ENCODE measurements at places on chromosomes 11 and 22.

DNA sequence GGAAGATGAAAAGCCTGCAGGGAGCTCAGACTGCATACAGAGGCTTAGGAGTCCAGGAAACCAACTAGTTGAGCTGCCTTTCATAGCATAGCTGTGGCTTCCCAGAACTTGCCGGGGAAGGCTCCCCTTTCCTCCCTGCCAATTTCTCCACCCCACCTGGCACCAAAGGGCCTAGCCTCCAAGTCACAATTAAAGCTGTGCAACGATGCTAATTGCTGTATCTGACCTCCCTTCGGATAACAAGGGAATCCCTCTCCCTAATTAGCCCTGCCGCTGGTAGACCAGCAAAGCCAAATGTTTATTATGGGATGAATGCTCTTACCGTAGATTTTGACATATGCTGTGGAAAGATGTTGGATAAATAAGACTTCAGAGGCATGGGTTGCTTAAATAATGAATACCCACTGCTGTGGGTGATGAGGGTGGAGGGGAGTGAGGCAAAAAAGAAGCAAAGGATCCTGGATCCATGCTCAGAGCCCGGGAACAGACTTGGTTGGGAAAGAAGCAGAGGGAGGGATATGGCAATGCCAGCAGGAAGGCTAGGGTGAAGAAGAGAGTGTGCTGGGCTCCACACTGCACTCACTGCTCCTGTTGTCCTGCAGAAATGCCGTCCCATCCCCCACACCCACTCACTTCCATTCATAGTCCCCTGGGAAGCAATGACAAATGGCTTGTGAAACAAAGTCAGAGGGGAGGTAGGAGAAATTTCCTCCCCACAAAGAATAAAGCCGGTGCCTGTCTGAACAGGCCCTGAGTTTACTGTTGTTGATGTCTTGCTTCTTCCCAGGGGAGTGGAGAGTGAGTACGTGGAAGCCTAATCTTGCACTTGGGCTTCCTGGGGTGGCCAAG is 608.1 kb upstream of the CADM1 start:
- DNase-seq: no peak

DNA sequence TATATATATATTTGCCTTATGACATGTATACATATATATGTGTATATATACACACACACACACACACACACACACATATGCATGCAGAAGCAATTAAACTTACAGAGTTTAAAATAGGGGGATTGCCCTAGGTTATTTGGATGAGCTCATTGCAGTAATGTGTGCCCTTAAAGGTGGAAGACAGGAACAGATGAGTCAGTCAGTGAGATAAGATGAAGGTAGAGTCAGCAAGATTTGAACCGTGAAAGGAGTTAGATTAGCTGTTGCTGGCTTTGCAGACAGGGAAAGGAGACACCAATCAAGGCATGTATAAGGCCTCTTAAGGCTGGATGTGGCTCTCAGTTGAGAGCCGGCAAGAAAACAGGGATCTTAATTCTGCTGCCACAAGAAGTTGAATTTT is 902.4 kb upstream of the RAG2 start:
- no peak for DNase-seq

GRCh38 chr11:79249295-79249993 is 191.4 kb downstream of the TENM4 start:
- DNase-seq: no peak

DNA sequence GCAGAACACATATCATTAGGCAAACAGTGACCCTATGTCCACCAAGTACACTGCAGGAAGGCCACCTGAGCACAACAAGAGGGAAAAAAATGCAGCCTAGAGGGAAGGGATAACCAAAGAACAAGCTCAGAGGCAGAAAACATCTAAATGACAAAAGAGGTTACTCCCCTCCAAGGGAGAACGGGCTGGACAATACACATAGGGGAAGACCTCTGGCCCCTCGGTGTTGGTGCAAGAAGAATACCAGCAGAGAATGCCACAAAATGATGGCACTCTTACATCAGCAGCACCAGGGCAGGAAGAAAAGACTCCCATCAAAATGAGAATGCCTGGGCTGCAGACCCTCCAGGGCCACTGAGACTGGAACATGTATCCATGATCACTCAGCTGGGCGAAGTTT is 66.6 kb upstream of the OPCML start:
- DNase-seq: no peak

- no peak for DNase-seq
Measured at GRCh38 chr11:64092761-64093136, 57.0 kb downstream of the FLRT1 start.

- no peak for DNase-seq
Measured at GRCh38 chr11:132960273-132961078, 571.8 kb downstream of the OPCML start.

DNA sequence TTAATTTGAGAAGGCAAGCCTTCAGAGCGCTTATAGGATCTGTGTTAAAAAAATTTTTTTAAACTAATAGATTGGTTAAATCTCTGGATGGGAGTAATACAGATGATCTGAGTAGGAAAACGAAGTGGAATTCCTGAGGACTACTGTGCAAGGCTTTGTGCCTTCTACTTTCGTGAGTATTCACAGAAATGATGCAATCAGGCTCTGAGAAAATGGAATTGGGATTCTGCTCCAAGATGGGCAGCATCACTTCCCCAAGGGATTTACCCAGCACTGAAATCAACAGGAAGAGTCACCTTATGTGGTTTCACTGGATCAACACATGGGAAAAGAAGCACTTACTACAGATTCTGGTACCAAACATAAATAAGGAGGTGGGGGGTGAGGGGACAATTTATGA is 12.5 kb downstream of the KMT5B start:
- DNase-seq: no peak

DNA sequence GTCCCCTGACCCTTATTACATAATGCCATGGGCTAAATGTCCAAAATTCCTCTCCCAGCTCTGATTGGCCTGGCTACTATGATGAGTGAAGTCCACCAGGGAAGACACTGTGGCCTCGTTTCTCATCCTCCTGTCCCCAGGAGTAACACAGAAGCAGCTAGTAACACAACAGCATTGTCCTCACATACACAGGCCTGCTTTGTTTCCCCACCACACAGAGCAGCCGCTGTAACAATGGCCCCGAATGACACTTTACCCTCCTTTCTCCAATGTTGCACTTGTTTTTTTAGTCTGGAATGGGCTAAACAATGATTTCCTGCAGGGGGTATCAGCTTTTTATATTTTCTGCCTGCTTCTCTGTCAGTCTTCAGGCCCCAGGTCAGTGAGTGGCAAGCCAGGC is at the start of gene PRR5L:
Gene PRR5L (plus strand): TSS at position 363 of the 400 bp plus-strand sequence. CDS start 104,834 bp downstream, outside the sequence.
- DNase-seq: no peak

- no peak for DNase-seq
Measured at GRCh38 chr11:43130616-43131015, 181.2 kb upstream of the API5 start.

DNA sequence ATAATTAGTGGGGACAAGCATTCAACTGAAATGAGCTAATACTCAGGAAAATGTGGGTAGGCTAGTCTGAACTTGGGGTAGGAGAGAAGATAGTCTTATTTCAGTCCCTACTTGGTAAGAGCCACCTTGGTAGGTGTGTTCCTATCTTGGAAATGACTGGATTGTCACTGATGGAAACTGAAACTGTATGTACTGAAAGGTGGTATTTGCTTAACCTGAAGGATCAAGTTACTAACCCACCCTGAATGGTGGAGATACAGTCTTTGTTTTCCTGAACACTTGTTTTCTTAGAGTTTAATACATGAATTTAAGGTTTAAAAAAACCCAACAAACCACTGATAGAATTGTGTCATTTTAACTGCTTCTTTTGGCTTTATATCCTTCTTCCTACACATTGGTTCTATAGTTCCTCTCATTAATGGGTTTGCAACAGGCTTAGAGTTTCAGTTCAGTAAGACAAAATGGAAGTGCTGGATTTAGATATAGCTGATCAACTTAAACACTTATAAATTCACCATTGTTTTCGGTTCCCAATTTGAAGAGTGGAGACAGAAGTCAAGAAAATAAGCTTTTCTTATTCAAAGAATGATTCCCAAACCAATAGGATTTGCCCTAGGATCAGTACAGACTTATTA is 4.2 kb downstream of the FAR1 start:
- DNase-seq: no peak

GRCh38 chr22:39617342-39617741 is 46.8 kb downstream of the CACNA1I start:
- DNase-seq: no peak

DNA sequence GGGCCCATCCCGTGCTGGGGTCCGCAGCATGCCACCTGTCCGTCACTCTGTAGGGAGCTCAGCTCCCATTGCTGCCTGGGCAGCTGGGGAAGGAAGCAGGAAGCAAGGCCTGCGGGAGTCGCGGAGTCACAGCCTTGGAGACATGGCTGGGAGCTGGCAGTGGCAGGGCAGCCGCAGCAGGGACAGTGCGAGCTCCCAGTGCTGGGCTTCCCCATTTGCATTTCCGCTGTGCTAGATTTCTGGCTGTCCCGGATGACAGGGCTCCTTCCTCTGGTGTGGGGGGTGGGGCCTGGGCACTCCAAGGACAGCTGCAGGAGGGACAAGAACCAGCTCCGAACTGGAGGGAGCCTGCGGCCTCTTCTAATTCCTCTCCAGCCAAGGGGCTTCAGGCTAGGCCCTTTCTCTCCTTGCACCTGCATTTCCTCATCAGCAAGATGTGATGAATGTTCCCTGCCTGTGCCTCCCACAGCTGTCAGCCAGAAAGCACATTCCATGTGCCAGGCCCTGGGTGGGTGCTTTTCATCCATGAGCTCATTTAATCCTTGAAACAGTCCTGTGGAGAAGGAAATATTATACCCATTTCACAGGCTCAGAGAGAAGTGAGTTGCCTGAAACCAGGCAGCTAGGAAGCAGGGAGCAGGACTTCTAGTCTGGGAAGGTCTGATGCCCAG is 48.0 kb downstream of the MYO7A start:
- DNase-seq: peak; percentile 47

All from bone marrow (tissue), 2 donors.